Central memory CD8-positive, alpha-beta T cell (primary cell): ENCODE measurements at places on chromosomes 4 and X.
A peak's percentile ranks its signal among the peaks of the same experiment; 100 is the strongest.

DNA sequence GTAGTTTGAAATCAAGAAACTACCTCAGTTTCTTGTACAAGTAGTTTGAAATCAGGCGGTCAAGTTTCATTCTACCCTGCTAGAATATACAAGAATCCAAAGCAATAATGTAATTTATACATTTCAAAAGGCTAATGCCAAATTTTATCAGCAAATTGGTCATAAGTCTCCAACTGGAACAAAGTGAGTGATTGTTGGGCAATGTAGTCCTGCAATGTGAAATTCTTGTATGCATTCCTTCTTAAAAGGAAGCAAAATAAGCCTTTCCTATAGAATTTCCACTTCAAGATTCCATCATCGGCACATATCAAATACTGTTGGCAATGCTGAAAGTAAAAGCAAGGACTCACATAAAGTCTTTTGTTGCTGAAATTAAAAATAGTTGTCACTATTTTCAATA lies 334.9 kb downstream of the IL1RAPL1 start:
- DNase-seq = no peak
- H3K27ac ChIP-seq = no peak overlapping the region
- no peak overlapping the region for H3K4me3 ChIP-seq
- no peaks in the 10 kb centered on the region for H3K27me3 ChIP-seq

DNA sequence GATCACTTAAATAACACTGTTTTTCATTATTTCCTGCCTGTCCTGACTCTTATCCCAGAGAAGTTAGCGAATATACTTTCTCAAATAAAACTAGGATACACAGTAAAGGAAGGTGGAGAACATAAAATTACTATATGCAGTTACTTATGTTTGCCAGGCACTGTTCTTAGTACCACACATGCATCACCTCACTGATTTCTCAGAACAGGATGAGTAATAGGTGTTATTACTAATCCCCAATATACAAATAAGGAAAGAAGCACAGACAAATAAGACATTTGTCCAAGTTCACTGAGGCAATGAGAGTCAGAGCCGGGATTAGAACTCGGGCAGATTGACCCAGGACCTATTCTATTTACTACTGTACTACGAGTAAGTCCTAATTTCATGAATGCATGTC lies 91.7 kb downstream of the CORIN start:
- H3K36me3 ChIP-seq = no peaks in the 10 kb centered on the region
- H3K27ac ChIP-seq = no peak overlapping the region
- H3K4me1 ChIP-seq = no peaks in the 10 kb centered on the region
- H3K27me3 ChIP-seq = peaks cover 15% of the 10 kb centered on the region

DNA sequence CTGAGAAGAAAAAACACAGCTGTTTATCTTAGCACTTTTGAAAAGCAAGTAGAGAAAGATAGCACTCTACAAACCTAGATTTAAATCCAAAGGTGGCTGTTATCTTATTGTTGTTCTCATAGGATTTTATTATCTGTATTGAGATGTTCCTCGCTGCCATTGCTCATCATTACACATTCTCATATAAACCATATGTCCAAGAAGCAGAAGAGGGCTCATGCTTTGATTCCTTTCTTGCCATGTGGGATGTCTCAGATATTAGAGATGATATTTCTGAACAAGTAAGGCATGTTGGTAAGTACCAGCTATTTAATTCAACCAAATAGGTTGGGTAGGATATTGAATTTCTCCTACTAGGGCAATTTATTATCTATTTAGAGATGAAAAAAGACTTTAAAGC lies 16.4 kb downstream of the TMEM184C start:
- H3K27ac ChIP-seq = no peak overlapping the region
- H3K4me1 ChIP-seq = no peaks in the 10 kb centered on the region
- no peaks in the 10 kb centered on the region for H3K27me3 ChIP-seq
- H3K36me3 ChIP-seq = peaks cover 49% of the 10 kb centered on the region

DNA sequence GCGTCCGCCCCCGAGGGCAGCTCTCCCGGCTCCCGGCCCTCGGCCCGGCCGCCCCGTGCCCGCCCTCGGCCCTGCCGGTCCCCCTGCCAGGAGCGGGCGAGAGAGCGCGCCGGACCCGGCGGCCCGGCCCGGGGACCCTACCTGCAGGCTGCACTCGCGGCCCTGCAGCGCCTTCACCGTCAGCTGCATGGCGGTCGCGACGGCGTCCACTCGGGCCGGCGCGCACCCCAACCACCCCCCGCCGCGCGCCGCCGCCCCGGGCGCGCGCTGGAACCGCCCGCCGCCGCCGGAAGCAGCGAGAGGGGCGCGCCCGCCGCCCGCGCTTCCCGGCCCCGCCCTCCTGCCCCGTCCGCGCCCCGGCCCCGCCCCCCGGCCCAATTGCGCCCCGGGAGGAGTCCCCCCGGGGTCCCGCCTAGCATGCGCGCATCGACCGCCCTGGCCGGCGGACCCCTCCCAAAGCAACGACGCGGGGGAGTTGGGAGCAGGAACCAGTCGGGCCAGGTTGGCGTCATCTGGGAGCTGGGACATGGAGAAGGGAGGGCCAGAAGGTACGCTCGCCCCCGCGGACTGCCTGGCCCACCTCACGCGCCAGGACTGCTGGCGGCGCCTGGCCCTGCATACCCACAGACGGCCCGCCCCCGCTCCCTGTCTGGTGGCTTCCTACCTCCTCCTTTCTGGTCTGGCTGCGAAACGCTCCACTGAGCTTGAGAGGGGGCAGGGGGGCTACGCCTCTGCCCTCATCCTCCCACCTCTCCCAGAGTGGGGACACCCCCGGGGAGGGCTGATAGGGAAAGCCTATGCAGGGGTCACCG lies at the start of gene UBL4A:
TSS of gene UBL4A (minus strand) at position 220 of the 812 bp plus-strand sequence. CDS start at position 189, 31 bp downstream.
- peak within 1 kb of the TSS; percentile 87 for H3K4me3 ChIP-seq
- peak; percentile 30 for DNase-seq
- H3K4me1 ChIP-seq = peaks cover 18% of the 10 kb centered on the region
- H3K36me3 ChIP-seq = peaks cover 15% of the 10 kb centered on the region
- H3K27me3 ChIP-seq = no peaks in the 10 kb centered on the region
- H3K27ac ChIP-seq = peak within 1 kb of the TSS; percentile 88

DNA sequence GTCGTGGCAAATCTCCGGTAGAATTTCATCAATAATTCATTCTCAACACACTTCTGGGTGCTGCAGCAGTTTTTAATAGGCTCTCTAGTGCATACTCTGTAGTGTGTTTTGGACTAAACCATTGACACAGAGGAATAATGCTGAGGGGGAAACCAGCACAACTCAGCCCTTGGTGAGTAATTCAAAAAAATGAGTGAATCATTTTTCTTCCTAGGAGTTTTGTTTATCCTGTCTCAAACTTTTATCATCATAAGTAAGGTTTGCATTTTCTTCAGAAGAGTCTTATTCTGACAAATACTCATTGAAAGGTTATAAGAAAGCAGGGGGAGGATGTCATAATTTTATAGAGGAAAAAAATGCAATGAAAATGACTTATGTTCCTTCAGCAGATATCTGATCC lies 2542.7 kb downstream of the PCDH7 start:
- no peaks in the 10 kb centered on the region for H3K4me1 ChIP-seq
- H3K4me3 ChIP-seq = no peak overlapping the region
- DNase-seq = no peak

GRCh38 chr4:19936476-19936875 lies 315.2 kb upstream of the SLIT2 start:
- H3K27me3 ChIP-seq = no peaks in the 10 kb centered on the region
- H3K4me3 ChIP-seq = no peak overlapping the region
- H3K4me1 ChIP-seq = no peaks in the 10 kb centered on the region
- no peak overlapping the region for H3K27ac ChIP-seq
- DNase-seq = no peak

DNA sequence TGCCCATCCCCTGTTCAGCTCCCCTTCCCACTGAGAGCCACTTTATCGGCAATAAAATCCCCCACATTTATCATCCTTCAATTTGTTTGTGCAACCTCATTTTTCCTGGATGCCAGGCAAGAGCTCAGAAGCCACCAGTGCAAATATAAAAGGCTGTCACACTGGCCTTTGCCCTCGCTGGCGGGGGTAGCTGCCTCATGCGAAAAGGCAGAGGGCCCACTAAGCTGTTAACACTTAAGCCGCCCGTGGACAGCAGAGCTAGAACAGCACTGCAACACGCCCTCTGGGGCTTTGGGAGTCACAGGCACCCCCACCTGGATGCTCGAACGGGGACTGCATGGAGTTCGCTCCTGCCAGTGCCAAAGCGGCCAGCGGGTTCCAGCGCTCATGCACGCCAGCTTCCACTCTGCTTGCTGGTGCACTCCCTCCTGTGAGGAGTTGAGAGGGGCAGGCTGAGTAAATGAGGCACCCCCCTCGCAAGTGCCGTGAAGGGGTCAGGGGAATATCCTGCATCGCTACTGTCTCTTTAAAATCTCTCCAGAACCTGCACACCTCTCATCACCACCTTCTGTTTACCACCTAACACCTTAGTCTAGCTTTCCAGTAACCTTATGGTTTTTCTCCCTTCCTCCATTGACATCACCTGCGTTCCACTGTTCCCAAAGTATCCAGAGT lies 99.5 kb downstream of the SORBS2 start:
- no peaks in the 10 kb centered on the region for H3K36me3 ChIP-seq
- DNase-seq = no peak
- peaks cover 35% of the 10 kb centered on the region for H3K27me3 ChIP-seq
- H3K27ac ChIP-seq = no peak overlapping the region
- H3K4me1 ChIP-seq = no peaks in the 10 kb centered on the region

DNA sequence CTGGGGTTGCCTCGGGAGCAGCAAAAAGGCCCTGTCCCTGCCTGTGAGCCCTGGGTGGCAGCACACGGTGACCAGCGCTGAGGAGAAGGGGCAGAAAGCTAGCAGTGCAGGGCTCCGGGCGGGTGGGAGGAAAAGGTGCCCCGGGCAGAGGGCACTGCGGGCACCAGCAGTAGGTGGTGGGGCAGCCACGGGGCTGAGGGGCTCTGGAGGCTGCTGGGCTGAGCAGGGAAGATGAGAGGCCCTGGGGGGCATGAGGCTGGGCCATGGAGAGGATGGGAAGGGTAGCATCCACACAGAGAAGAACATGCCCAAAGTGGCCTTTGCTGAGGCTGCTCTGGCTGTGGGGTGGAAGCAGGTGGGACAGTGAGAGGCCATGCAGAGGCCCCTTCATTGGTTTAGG lies 67.5 kb upstream of the NKX1-1 start:
- no peaks in the 10 kb centered on the region for H3K36me3 ChIP-seq
- no peaks in the 10 kb centered on the region for H3K4me1 ChIP-seq
- no peak overlapping the region for H3K4me3 ChIP-seq
- no peak for DNase-seq

- peaks cover 1% of the 10 kb centered on the region for H3K36me3 ChIP-seq
- no peak overlapping the region for H3K27ac ChIP-seq
- no peak overlapping the region for H3K4me3 ChIP-seq
- H3K4me1 ChIP-seq = no peaks in the 10 kb centered on the region
- DNase-seq = no peak
- H3K27me3 ChIP-seq = no peaks in the 10 kb centered on the region
Observed at GRCh38 chrX:132375941-132376340, 112.9 kb downstream of the MBNL3 start.

GRCh38 chr4:80594701-80595100 lies 259.2 kb downstream of the CFAP299 start:
- H3K27me3 ChIP-seq = no peaks in the 10 kb centered on the region
- H3K27ac ChIP-seq = no peak overlapping the region
- DNase-seq = no peak
- peaks cover 2% of the 10 kb centered on the region for H3K36me3 ChIP-seq

GRCh38 chr4:61296144-61296543 lies 96.0 kb downstream of the ADGRL3 start:
- no peaks in the 10 kb centered on the region for H3K4me1 ChIP-seq
- H3K27ac ChIP-seq = no peak overlapping the region
- H3K36me3 ChIP-seq = no peaks in the 10 kb centered on the region
- no peaks in the 10 kb centered on the region for H3K27me3 ChIP-seq
- H3K4me3 ChIP-seq = no peak overlapping the region

DNA sequence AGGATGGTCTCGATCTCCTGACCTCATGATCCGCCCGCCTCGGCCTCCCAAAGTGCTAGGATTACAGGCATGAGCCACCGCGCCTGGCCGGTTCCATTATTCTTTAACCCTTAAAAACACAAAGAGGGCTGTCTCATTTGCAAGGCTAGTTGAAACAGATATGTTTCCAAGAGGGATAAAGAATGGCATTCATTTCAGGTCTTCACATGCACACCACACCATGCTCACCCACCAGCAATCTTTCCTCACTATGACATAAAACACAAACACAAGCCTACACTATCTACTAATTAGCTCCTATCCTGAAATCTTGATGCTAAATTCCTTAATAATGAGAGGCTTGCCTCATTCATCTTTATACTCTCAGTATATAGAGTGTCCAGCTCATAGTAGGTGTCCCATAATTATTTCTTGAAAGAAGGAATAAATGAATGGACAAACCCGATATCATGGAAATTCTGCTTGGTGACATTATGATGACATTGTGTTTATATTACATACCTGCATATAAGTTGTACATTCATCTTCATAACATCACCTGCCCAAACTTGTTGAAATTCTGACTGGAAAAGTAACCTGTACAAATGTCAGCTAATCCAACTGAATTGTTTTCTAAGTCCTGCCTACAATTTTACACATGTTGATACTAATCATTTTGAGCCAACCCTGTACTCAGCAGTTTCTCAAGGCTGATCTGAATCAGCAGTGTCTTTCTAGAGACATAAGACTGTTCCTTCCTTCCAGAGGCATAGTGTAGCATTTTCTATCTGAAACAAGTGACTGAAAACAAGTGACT lies 408.5 kb downstream of the KLHL13 start:
- no peak overlapping the region for H3K4me3 ChIP-seq
- no peak for DNase-seq
- no peak overlapping the region for H3K27ac ChIP-seq
- H3K36me3 ChIP-seq = no peaks in the 10 kb centered on the region

DNA sequence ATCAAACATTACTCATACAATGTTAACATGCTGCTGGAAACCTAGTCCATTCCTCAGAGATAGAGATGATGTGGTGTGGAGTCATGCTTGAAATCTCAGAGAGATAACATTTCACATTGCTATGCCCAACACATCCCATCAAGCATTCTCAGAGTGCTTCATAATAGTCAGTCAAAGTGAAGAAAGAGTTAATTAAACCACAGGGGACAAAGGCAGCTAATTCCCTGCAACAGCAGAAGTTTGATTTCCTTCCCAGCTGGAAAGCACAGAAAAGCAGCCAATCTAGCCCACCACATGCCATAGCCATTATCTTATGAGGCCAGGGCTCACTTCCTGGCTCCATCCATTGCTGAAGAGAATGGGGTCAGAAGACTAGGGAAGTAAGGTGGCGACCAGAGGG lies 8.9 kb downstream of the KDR start:
- no peaks in the 10 kb centered on the region for H3K4me1 ChIP-seq
- H3K27me3 ChIP-seq = no peaks in the 10 kb centered on the region
- no peak overlapping the region for H3K27ac ChIP-seq
- no peaks in the 10 kb centered on the region for H3K36me3 ChIP-seq
